ENCODE measurements at places on chromosomes 5 and 9.

GRCh38 chr5:26660116-26660515 is 378.3 kb downstream of the CDH9 start:
- no peak for DNase-seq

- no peak for DNase-seq
Observed at GRCh38 chr5:75664979-75665378, 52.3 kb downstream of the POC5 start.

DNA sequence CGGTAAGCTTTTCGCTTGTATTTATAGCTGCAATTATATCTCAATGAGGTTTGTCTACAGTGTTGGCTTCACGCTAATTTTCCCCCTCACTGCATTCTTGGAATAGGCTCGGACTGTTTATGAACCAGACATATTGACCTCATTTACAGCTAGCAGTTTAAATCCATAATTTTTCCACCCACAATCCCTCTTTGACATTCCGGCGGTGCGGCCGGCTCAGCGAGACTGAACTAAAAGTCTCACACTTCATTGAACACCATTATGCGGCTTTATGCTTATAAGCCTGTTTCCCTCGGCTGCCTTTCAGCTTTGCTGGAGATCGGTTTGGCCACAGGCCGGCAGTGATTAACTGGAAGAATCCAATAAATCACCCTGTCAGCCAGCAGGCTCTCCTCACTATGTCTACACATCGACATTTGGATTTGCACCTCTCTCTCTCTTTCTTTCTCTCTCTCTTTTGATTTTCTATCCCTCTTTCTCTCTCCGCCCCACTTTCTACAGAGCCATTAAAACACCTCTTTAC is 315.0 kb upstream of the TLE4 start:
- no peak for DNase-seq

GRCh38 chr5:10635257-10635866 is 71.5 kb downstream of the ANKRD33B start:
- DNase-seq: peak; percentile 53

DNA sequence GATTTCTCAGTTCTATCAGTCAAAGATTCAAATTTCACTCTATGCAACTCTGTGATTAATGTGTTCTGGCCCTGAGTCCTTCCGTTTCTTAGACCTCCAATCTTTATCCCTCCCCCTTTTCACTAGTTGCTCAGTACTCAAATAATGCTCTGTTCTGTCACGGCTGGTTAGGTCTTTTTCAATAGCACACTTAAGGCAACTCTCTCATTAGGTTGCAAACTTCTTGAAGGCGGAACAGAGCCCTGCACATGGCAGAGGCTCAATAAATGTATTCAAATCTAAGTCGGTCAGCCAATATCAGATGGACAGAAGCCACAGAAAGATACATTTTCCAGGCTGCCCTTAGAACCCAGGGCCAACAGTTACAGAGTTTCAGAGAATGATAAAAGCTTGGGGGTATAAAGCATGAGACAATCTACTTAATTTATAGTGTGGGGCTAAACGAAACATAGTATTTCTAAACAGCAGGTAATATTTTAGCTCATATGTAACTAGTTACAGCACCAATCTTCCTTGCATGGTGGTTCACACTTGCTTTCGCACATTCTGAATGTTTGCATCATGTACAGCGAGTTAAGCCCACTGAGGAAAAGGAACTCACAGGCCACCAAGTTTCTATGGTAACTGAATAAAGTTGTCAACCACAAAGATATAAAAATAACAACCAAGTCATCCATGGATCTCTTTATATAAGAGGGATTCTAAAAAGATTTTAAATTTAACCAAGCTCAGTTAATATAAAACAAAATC is 67.1 kb upstream of the GOLPH3 start:
- no peak for DNase-seq

Data from stimulated activated CD8-positive, alpha-beta memory T cell treated with anti-CD3 and anti-CD28 coated beads, Interleukin-4, amount 100 ng/mL, for 4 hours (primary cell).